ENCODE measurements at places on chromosomes 5 and 9.

DNA sequence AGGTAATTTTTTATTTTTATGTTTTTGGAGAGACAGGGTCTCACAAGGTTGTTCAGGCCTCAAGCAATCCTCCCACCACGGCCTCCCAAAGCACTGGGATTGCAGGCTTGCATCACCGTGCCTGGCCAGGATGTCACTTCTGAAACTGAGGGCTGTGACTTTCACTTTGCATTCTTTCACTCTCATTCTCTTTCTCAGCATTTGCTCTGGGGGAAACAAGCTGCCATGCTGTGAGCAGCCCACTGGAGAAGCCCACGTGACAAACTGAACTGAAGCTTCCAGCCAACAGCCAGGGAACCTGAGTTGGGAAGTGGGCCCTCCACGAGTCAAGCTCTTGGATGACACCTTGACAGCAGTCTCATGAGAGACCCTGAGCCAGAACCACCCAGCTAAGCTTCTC lies 109.4 kb downstream of the C5orf15 start:
- no peak for DNase-seq

DNA sequence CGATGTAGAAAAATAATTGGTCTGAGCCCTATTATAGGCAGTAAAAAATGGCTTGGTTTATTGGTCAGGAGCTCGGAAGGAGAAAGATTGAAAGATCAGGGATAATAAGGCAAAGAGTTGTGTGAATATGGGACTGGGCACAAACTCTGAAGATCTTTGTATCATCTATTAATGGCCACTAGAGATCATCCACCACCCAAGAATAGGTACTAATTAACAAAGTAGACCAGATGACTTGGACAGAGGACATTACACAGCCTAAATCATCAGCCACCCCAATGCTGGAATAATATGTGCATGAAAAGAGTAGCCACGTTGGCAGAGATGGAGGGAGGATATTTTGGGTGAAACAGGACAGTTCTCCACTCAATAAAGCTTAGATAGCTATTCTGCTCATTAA lies 364.1 kb downstream of the EFNA5 start:
- no peak for DNase-seq

DNA sequence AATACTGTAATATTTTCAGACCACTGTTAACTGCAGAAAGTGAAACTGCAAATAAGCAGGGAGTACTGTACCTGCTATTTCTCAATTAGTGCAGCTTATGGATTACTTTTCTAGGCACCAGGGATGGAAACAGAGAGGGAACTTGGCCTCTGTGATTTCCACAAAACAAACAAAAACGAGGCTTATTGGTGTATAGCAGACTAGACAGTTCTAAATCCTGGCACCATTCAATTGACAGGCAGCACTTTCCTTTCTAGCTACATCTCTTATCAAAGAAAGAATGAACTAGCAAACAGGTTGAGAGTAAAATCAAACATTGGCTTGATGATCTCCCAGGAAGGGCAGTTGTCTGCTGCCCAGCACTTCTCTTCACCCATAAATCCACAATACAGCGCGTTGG lies 16.0 kb upstream of the IL33 start:
- DNase-seq: no peak

DNA sequence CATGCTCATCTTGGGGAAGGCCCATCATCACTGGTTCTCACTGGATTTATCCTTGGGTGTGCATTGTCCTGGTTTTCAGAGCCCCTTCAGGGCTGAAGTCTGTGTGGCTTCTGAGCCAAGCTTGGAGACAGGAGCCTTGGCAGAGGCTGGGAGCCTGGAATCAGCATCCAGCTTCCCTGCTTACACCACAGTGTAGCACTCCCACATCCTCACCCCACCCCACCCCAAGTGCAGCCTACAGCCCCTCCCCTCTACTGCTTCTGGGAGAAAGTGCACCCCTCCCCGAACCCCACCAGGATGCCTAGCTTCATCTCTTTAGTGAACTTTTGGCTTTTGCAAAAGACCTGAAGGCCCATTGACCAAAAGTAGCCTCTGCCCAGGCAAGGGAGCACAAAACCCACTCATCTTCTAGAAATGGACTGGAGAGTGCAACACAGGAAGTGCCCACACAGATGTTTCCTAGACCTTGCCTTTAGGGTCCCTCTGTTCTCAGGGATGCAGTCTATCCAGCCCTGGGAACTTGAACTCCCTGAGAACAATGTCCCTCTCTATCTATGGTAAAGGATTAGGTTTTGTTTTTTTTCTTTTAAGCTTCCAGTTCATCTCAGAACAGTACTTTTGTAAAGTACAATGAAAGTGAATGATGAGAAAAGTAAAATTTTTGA lies 189.7 kb downstream of the PALM2AKAP2 start:
- no peak for DNase-seq

Measured in stimulated activated CD4-positive, alpha-beta T cell treated with anti-CD3 and anti-CD28 coated beads, TNF-alpha, amount 100 ng/mL, for 24 hours (primary cell).